Activated T-helper 17 cell treated with anti-CD3 and anti-CD28 coated beads, Interleukin-2, amount 50 U/mL, for 72 hours (primary cell): ENCODE measurements at places on chromosomes 5 and 9. TPM values are rescaled to one million over a fixed set of nuclear protein-coding genes. Genes with fewer than 3 reads are reported as not detected.

PTPRD gene
- not detected for total RNA-seq

GAPT gene
- total RNA-seq: not detected

NSG2 gene
- not detected for total RNA-seq

PCDHB3 gene
- 0.08 TPM for total RNA-seq

C5orf34 gene
- 7.7 TPM for total RNA-seq

FIBCD1 gene
- total RNA-seq: not detected

ZFAND5 gene
- 175 TPM for total RNA-seq

HK3 gene
- 0.76 TPM for total RNA-seq

IL11RA gene
- total RNA-seq: 48.9 TPM

ELOVL7 gene
- 0.41 TPM for total RNA-seq

SLC6A7 gene
- not detected for total RNA-seq

DBH gene
- not detected for total RNA-seq

TNFSF15 gene
- total RNA-seq: 0.13 TPM

SPACA9 gene
- total RNA-seq: 1.3 TPM

IFNA2 gene
- not detected for total RNA-seq

RALGDS gene
- 156 TPM for total RNA-seq

ROPN1L gene
- 0.66 TPM for total RNA-seq

SH2D3C gene
- 46.8 TPM for total RNA-seq
